Right atrium auricular region (tissue), 2 donors: ENCODE measurements at places on chromosomes 3 and 15.

DNA sequence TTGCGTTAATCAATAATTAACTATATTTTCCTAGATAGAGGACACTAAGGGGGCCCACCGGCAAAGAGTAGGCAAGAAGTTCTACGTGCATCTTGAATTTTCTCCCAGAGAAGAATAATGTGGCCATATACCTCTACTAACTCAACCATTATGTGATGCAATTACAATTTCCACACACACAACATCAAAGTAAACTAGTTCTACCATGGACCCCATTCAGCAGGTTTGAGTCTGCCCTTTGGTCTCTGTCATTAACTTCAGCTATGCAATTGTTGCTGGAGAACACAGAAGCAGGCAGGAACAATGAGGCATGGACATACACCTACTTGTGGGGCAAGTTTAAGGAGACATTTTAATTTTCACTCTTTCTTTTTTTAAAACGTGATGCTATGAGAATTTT lies 705.9 kb downstream of the PDCD6IP start:
- no peak for DNase-seq

- DNase-seq = no peak
Observed at GRCh38 chr3:60698117-60698516, 553.1 kb downstream of the FHIT start.

GRCh38 chr3:37297459-37297858 lies 123.1 kb upstream of the LRRFIP2 start:
- DNase-seq = no peak

DNA sequence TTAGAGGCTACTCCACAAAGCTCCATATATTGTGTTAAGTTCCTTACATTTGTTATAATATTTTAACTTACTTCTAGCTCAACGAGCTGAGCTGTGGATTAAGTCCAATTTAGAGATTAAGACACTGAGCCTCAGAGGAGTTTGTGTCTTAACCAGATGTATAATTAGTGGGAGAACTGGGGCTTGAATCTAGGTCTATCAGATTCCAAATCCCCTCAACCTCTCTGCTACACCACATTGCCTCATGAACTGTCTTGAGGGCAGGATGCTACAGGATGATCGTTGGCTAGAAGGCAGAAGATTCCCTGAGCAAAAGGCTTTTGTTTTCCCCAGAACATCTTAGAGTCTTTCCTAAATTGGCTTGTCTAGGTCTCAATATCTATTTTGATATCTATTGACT lies 890.8 kb downstream of the NAALADL2 start:
- DNase-seq = no peak

DNA sequence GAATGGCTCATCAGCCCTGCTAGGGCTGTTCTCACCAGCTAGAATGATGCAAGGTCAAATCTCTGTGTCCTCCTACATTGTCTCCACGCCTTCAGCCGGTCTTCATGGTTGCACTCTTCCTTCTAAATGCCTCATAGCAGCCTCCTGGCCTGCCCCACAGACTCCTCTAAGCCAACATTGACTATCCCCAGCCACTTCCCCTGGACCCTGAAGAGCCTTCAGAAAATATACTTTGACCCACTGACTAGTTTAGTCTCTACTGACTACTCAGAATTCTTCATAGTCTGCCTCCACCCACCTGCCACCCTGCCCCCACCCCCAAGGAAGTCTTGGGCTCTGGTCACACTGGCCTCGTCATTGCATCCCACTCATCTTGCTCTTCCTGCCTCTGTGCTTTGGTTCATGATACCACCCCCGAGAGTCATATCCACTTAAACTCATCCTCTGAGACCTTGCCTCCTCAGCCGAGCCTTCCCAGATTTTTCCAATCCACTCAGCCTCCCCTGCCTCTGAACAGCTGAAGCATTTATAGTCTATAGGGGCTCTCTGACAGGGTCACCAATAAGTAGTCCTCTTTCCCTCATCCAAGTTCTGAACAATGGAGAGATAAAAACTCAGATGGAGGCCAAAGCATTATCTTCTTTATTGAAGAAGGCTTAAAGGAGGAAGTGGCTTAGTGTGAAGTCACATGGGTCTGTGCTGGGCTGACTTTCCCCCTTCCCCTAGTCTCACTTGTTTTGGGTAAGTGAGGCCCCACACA lies 9.5 kb upstream of the DOCK3 start:
- DNase-seq = no peak

- no peak for DNase-seq
Observed at GRCh38 chr3:159451482-159451881, 537.2 kb upstream of the IL12A start.

- no peak for DNase-seq
Observed at GRCh38 chr15:70461017-70461416, 302.3 kb downstream of the UACA start.

GRCh38 chr3:170830580-170830979 lies 39.4 kb downstream of the RPL22L1 start:
- no peak for DNase-seq

DNA sequence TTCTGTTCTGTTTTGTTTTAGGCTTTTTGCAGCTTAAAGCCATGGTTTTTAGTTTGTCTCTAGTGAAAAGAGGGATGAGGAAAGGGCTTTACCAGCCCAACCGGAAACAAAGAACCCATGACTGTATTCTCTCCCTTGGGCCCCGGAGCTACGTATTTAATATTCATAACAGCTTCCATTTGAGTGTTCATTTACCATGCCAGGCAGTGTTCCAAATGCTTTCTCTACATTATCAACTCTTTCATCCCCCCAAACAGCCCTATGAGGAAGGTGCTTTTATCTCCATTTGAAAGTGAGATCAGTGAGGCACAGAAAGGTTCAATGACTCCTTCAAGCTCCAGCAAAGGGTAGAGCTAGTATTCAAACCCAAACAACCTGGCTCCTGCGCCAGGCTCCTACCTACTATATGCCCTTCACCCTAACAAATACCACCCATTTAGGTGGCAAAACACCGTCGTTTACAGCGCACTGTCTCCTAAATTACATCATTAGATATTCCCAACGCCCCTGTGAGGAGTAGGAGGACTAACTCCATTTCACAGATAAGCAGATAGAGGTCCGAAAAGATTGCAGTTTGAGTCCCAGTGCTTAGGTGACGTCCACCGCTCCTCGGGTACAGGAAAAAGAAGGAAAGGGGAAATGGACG lies 27.9 kb downstream of the GTPBP8 start:
- DNase-seq = no peak

DNA sequence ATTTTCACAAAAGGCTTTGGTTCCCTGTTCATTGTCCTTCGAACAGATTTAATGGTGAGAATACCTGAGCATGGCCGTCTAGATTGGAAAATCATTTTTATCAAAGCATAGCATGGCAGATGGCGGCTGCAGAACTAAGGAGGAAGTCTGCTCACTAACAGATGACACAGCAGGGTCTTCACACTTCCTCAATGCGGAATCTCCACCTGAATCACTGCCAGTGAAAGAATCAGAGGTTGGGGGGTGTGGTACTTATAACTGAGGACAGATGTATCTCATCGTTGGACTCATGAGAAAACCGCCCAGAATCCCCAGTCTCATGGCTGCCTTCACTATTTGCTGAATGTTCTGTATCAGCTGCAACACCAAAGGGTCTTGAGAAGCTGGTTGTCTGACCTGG lies 31.6 kb upstream of the PYGO1 start:
- DNase-seq = no peak

DNA sequence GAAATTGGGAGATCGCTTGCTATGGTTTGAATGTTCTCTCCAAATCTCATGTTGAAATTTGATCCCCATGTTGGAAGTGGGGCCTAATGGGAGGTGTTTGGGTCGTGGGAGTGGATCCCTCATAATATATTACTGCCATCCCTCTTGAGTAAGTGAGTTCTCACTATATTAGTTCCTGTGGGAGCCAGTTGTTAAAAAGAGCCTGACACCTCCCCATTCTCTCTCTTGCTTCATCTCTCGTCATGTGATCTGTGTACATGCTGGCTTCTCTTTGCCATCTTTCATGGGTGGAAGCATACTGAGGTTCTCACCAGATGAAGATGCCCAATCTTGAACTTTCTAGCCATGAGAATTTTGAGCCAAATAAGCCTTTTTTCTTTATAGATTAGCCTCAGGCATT lies 43.0 kb upstream of the IL20RB start:
- DNase-seq = no peak

DNA sequence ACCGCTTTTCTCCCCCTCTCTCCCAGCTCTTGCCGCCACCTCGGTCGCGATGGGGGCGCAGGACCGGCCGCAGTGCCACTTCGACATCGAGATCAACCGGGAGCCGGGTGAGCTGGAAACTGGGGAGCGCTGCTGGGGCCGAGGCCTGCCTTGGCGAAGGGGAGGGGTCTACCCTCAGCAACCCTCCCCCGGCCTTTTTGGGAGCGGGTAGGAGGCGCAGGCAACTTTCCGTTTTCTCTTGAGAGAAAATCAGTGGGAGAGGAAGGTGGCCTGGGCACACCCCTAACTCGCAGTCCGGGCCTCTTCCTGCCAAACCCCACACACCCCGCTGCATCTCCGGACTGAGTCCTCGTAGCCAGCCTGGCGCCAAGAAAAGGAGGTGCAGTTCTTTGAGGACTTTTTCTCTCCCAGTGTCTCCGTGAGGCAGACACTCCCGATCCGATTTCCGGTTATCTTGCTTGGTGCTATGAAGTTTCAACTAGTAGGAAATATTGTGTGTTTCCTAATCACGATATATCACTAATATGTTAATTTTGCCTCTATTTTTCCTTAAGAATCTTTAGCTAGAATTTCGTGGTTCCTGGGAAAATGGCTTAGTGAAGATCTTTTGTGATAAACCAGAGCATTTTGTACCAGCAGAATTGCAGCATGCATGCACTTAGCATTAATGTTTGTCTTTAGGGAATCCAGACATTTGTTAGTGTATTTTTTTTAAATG lies 631 bp downstream of the NKTR start:
- DNase-seq = peak; percentile 71

- DNase-seq = no peak
Observed at GRCh38 chr15:52326756-52327155, 31.2 kb upstream of the MYO5C start.

DNA sequence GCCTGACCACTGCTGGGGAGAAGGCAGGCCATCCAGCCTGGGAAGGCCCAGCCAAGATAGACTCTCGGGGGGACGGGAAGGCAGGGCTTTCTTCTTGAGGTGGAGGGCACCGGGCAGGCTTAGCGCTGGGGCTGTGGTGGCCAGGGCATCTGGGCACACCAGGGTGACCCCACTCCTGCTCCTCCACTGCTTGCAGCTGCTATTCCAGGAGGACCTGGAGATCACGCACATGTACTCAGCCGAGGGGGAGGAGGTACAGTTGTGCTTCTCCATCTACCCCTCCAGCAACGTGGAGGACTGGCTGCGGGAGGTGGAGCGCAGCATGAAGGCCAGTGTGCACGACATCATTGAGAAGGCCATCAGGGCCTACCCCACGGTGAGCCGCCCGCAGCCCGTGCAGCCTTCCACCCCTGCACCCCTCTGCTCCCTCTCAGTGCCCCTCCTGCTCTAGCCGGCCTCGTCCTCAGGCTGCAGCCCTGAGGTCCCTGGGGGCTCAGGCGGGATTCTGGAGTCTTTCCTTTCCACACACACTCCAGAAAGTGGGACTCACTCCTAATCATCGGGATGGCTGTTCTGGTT lies 42.3 kb downstream of the DNAH1 start:
- no peak for DNase-seq

GRCh38 chr3:171250444-171250843 lies 209.8 kb downstream of the TNIK start:
- DNase-seq = no peak

- peak; percentile 48 for DNase-seq
Observed at GRCh38 chr15:31278544-31279220, 48.0 kb upstream of the KLF13 start.

DNA sequence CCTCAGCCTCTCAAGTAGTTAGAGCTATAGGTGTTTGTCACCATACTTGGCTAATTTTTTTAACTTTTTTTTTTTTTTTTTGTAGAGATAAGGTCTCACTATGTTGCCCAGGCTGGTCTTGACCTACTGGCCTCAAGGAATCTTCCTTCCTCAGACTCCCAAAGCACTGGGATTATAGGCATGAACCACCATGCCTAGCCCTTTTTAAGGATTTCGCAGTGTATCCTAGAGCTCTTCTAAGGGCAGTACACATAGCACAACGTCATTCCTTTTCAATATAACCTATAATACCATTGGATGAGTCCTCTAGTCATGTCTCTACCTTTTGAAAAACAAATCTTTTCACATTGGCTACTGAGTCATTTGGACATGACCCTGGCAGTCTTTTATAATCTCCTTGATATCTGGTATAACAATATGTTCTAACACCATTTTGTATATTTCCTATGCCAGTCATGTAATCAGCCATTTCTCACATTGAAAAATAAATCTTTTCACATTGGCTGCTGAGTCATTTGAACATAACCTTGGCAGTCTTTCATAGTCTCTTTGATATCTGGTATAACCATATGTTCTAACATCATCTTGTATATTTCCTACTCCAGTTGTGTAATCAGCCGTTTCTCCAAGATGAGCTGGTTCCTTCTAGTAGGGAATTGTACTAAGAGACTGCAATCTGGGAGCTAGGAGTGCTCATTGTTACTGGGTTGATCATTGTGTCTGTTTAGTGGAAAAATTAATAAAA lies 944.7 kb downstream of the MCTP2 start:
- DNase-seq = no peak

- no peak for DNase-seq
Observed at GRCh38 chr3:132174500-132174899, 139.7 kb upstream of the CPNE4 start.

GRCh38 chr15:28890711-28891495 lies 5.1 kb downstream of the APBA2 start:
- no peak for DNase-seq

DNA sequence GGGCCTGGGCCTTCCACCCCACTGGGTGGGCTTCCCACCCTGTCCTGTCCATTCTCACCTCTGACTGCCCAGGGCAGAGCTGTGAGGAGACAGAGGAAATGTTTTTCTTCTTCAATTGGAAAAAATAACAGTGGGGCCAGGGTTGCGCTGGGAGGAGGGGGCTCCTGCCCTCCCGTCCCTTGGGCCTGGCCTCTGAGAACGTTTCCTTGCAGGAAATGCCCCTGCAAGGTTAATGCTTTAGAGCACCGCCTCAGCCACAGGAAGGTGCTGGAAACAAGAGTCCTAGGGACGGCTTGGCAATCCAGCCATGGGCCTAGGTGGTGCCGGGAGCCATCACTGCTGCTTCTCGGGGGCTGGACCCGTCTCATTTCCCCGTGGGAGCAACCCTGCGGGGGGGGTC lies 3.8 kb upstream of the PLXND1 start:
- DNase-seq = no peak

DNA sequence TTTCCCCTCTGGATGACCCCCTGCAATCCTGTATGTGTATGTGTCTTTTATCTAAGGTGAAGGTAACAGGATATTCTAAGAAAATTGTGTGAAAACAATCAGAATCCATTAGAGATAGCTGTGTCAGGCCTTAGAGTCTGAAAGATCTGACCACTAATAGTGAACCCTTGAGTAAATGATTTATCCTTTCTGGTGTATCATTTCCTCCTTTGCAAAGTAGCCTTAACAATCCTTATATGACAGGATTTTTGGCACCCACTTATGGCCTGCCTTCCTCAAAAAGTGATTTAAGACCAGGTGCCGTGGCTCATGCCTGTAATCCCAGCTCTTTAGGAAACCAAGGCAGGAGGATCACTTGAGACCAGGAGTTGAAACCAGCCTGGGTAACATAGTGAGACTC lies 110.2 kb downstream of the RBPMS2 start:
- no peak for DNase-seq
